ENCODE measurements at places on chromosomes 2 and 18. TPM values are rescaled to one million over a fixed set of nuclear protein-coding genes. Genes with fewer than 3 reads are reported as not detected.

The CPLX4 gene
- not detected for polyA plus RNA-seq

The SOS1 gene
- polyA plus RNA-seq, result 15.1 TPM

The SNED1 gene
- 0.46 TPM for polyA plus RNA-seq

The KHK gene
- 1.6 TPM for polyA plus RNA-seq

The GLI2 gene
- polyA plus RNA-seq, result 0.01 TPM

The MEP1B gene
- polyA plus RNA-seq, result not detected

The COL3A1 gene
- polyA plus RNA-seq, result 0.03 TPM

The DSG1 gene
- 0.07 TPM for polyA plus RNA-seq

The HOXD13 gene
- polyA plus RNA-seq, result not detected

The CYTIP gene
- not detected for polyA plus RNA-seq

The FIGN gene
- polyA plus RNA-seq, result 2.7 TPM

The AFTPH gene
- 13.3 TPM for polyA plus RNA-seq

The ALPP gene
- 0.03 TPM for polyA plus RNA-seq

The ATP6V1B1 gene
- polyA plus RNA-seq, result 0.03 TPM

The RMC1 gene
- 20.2 TPM for polyA plus RNA-seq

The ZNF396 gene
- polyA plus RNA-seq, result 0.09 TPM

The RFTN2 gene
- polyA plus RNA-seq, result not detected

The CACNB4 gene
- polyA plus RNA-seq, result not detected

The MTX2 gene
- 36.2 TPM for polyA plus RNA-seq

Data from mammary epithelial cell (primary cell).